SHP77 treated with DMSO at 0.1 percent for 48 hours (cell line): ENCODE measurements at places on chromosomes 7 and 10.

GRCh38 chr10:86480571-86480970, 41.0 kb downstream of the WAPL start:
- DNase-seq: no peak

GRCh38 chr10:13633689-13634088, 46.9 kb downstream of the PRPF18 start:
- DNase-seq: no peak

DNA sequence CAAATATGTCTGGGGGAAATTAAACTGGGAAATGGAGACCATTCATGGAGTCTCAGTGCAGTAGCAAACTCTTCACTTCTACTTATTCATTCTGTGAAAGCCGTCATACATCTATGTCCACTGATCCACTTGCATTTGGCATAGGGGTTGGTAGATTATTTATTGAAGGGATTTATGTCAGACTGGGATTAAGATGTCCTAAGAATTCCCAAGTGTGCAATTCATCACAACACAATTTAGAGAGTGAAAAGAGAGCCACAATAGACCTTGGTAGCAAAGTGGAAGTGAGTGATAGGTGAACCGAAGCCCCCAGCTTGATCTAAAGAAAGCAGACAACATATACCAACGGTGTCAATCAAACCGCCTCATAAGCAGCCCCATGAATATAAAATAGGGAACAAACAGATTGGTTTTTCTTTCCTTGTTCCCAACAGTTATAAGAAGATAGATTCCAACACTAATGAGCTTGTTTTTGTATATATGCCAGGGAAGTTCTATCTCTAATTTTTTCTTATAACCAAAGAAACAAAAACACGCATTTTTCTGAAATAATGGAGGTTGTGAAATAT, 234.3 kb downstream of the CACNA2D1 start:
- no peak for DNase-seq

DNA sequence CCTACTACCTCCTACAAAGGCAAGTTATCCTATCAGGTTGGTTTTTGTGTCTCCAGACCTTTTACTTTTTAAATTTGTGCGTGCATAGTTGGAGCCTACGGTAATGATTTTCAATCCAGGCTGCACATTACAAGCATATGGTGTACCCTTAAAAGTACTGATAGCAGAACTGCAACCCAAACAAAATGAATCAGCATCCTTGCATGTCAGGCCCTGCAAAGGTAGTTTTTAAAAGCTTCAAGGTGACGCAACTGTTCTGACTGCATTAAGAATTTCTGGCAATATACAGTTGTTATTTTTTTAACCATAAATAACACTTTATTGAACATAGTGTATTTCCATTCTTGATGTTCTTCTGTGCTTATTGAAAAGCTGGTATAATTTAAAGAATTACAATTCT, 28.9 kb downstream of the GNAT3 start:
- no peak for DNase-seq

DNA sequence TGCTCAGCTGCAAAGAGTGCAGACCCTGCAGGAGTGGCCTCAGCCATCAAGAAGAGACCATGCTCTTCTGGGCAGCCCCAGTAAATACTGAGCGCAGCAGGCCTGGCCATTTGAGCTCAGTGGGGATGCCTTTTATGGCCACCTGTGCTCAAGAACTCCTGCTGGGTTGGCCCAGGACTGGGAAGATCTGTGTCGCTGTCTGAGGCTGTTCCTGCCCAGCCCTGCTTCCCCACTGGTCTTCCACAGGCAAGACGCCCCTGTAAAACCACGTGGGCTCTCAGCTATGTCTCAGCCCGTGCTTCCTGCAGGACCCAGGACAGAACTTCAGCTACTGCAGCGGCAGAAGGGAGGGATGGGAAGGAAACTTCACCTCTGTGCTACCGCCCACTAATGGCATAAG, 10.5 kb upstream of the PPIF start:
- DNase-seq: no peak

- no peak for DNase-seq
These were observed 186.9 kb downstream of the PRKCQ start for GRCh38 chr10:6393168-6393567.

GRCh38 chr7:142556740-142557139, 192.5 kb upstream of the PRSS1 start:
- DNase-seq: no peak

GRCh38 chr7:66453340-66453739, 175.3 kb upstream of the KCTD7 start:
- DNase-seq: no peak

GRCh38 chr7:72493850-72494661, 81.9 kb upstream of the CALN1 start:
- DNase-seq: peak; percentile 22

DNA sequence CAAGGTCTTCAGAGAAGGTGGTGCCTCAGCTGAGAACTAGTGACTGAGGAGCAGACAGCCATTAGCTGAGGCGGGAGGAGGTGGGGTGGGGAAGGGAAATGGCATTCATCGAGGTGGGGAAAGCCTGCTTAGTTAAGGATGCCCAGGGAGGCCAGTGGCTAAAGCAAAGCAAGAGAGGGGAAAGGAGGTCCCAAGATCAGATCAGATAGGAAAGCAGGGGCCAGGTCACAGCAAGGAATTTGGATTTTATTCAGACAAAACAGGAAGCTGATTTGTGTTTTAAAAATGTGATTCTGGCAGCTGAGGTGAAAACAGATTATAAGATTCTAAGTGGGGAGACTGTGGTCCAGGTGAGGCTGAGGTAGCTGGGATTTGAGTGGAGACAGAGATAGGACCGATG, 45.8 kb downstream of the CNNM1 start:
- DNase-seq: no peak

GRCh38 chr10:69004821-69005220, 16.2 kb downstream of the KIFBP start:
- no peak for DNase-seq

DNA sequence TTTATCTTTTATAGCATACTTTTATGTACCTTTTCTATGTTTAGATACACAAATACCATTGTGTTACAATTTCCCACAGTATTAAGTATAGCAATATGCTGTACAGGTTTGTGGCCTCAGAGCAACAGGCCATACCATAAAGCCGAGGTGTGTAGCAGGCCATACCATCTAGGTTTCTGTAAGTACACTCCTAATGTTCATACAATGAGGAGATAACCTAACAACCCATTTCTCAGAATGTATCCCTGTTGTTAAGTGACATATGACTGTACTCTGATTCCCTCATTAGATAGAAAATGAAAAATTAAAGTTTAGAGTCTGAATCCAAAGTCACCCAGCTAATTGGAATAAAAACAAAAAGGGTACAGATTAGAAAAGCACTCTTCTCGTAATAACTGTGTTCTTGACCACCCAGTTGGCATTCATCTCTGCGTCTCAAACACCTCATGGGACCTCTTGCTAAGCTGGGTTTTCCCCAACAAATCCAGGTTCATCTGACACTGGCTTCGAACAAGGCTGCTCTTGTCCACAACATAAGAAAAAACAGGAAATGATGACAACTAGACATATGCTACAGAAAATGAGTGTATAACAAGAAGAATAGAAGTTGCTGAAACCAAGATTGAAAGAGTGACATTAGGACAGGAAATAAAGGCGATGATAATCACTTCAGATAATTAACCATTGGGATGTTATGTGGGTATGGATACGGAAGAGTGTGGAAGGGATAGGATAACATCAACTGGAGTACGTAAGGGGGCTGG, 1.4 kb downstream of the NDUFB8 start:
- no peak for DNase-seq

- DNase-seq: no peak
These were observed 40.2 kb upstream of the MYL10 start for GRCh38 chr7:101669307-101669706.

- no peak for DNase-seq
These were observed 13.0 kb upstream of the ADAMTS14 start for GRCh38 chr10:70659306-70659705.

- DNase-seq: no peak
These were observed 20.9 kb upstream of the CPXM2 start for GRCh38 chr10:123912466-123912865.

GRCh38 chr7:28986765-28987110, 28.6 kb upstream of the TRIL start:
- no peak for DNase-seq

GRCh38 chr7:71652510-71652909, 520.6 kb downstream of the GALNT17 start:
- DNase-seq: no peak

DNA sequence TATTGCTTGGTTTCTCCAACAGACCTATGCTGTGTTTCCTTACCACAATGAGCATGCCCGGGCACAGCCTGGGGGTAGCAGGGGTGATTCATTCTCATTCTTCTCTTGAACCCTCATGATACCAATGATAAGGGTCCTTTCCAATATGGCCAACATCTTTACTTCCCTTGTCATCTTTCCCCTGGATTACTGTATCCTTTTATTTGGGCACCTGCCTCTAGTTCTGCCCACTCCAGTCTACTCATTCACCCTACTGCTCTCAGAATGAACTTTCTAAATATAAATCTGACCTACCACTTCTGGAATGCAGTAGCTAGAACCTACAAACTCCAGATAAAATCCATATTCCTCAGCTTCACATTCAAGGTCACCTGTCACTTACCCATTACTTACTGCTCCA, 26.4 kb upstream of the ITPRID1 start:
- no peak for DNase-seq
